AG09309 (cell line): ENCODE measurements at places on chromosomes 4 and X.
A peak's percentile ranks its signal among the peaks of the same experiment; 100 is the strongest.

- DNase-seq: peak; percentile 70
Measured at GRCh38 chr4:119729835-119730670, 101.4 kb upstream of the PDE5A start.

DNA sequence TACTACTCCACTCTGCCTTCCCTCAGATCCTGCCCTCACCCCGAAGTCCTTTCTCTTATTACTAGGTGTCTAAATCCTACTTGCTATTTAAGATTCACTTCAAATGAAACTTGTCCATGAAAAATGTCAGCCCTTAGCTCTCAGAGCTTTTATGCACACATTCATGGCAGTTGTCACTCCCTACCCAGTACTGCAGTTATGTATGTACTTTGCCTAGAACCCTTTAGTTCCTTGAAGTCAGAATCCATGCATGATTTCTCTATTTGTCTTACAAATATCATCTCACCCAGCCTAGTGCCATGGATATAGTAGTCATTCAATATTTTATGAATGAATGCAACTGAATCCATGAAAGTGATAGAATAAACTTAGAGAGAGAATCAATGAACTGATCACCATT lies 3.3 kb upstream of the EPGN start:
- DNase-seq: no peak

GRCh38 chr4:27089186-27089585 lies 228.5 kb downstream of the STIM2 start:
- DNase-seq: no peak

- DNase-seq: no peak
Measured at GRCh38 chrX:68930542-68931317, 101.9 kb downstream of the EFNB1 start.

- DNase-seq: no peak
Measured at GRCh38 chr4:3725936-3726870, 40.0 kb upstream of the ADRA2C start.

- DNase-seq: no peak
Measured at GRCh38 chr4:77003400-77003799, 53.8 kb downstream of the SEPTIN11 start.

- no peak for DNase-seq
Measured at GRCh38 chr4:128232719-128233118, 54.9 kb downstream of the PGRMC2 start.

DNA sequence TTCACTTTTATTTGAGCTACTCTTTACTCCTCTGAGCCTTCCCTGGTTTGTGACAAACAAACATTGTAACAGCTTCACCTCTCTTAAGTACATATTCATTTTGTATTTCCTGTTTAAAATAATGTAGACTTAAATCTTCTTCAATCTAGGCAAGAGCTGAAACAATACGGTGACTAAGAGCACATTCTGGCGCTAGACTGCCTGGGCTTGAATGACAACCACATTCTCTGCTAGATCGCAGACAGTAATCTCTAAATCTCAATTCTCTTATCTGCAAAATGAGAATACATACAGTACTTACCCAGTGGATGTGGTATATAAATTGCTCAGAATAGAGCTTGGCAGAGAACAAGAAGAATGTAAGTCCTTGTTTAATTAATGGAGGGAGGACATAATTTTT lies 144.8 kb downstream of the ARAP2 start:
- no peak for DNase-seq

DNA sequence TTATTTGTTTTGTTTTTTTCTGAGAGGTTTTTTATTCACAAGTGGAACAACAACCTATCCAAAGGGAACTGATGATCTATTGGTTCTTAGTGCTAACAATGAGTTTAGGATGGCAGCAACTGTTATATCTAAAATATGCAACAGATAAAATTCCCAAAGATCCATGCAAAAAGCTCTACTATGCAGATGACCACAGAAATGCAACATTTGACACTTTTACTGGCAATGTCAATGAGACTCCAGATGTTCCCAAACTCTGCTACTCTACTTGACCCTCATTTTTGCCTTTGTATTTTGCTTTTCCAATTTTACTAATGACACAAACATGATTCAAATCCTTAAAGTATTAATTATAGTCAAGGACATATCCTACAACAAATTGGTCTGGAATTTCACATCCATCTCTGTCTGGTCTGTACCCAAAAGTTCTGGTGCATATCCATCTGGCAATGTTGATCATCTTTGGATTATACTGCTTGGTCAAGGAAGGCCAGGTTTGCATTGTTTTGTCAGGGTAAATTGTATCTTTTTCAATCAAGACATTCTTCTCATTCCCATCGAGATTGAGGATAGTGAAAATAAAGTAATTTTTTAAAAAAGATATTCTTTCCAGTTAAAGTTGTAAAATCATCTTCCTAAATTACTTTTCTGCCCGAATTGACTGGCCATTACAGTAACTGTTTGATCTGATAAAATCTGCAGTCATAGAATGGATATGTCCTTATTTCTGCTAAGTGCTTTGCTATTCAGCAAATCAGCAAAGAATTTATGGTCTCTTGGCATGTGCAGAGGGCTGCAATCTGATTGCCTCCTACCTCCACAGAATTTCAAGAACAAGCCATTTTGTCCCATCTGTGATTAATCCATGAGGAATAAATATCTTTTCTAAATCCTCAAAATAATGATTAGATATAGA lies 73.6 kb downstream of the FGFBP1 start:
- no peak for DNase-seq

- DNase-seq: no peak
Measured at GRCh38 chr4:184528713-184529112, 54.4 kb upstream of the IRF2 start.

- DNase-seq: no peak
Measured at GRCh38 chrX:16658284-16658683, 8.3 kb downstream of the S100G start.

GRCh38 chr4:44086753-44087152 lies 361.9 kb downstream of the KCTD8 start:
- no peak for DNase-seq

- peak; percentile 5 for DNase-seq
Measured at GRCh38 chrX:2577844-2578466, 77.2 kb upstream of the DHRSX start.

GRCh38 chr4:144355811-144356757 lies 215.6 kb upstream of the GYPA start:
- peak; percentile 61 for DNase-seq

GRCh38 chr4:85603437-85604336 lies 128.7 kb downstream of the ARHGAP24 start:
- no peak for DNase-seq

DNA sequence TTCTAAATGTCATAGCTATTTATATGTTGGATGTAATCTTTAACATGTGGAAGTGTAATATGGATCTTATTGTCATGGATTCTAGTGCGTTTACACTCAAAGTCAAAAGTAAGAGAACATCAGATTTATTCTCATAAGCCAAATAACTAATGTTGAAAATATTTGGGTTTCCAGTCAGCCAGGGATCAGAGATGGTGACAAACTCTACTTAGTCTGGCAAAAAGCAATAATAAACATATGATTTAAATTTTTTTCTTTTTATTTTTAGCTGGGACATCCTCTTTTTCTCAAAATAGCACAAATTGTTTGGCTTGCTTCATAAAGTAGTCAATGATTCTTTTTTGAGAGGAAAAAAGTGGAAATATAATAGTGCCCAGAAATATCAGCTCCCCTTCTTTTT lies 392.3 kb downstream of the ARHGAP24 start:
- DNase-seq: no peak

DNA sequence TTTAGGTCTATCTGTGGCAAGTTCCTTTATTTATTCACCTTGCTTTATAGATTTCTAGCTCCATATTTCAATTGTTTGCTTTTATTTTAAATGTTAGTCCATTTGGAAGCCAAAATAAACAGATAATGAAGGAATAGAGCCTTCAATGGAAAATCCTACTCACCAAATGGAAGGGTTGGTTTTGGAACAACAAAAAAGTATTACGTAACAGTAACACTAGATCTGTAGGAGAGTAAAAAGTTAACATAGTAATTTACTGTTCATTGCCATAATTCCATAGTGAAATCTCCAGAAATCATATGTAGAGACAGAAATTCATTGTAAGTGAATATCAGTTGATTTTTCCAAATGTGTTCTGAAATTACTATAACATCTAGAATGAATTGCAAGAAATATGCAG lies 34.6 kb downstream of the NWD2 start:
- DNase-seq: no peak

DNA sequence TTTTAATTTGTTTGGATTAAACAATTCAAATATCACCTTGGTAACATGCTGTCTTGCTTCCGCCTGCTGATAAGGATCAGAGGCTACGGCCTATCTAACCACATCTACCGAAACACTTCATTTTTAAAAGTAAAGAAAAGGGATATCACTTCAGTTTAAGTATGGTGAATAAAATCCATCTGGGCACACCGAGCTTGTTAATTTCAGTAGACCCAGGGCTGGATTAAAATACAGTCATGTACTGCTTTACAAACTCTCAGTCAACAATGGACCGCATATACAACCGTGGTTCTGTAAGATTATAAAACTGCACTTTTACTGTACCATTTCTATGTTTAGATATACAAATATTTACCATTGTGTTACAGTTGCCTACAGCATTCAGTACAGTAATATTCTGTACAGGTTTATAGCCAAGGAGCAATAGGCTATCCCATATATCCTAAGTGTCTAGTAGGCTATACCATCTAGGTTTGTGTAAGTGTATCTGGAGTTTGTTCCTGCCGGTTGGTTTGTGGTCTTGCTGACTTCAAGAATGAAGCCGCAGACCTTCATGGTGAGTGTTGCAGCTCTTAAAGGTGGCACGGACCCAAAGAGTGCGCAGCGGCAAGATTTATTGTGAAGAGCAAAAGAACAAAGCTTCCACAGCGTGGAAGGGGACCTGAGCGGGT lies 40.0 kb downstream of the SEPTIN11 start:
- DNase-seq: no peak

GRCh38 chrX:123108513-123109427 lies 75.3 kb upstream of the GRIA3 start:
- DNase-seq: no peak
